ENCODE measurements at places on chromosomes 7 and 10.

GRCh38 chr10:119115926-119116325 is 12.0 kb downstream of the DENND10 start:
- DNase-seq = no peak

DNA sequence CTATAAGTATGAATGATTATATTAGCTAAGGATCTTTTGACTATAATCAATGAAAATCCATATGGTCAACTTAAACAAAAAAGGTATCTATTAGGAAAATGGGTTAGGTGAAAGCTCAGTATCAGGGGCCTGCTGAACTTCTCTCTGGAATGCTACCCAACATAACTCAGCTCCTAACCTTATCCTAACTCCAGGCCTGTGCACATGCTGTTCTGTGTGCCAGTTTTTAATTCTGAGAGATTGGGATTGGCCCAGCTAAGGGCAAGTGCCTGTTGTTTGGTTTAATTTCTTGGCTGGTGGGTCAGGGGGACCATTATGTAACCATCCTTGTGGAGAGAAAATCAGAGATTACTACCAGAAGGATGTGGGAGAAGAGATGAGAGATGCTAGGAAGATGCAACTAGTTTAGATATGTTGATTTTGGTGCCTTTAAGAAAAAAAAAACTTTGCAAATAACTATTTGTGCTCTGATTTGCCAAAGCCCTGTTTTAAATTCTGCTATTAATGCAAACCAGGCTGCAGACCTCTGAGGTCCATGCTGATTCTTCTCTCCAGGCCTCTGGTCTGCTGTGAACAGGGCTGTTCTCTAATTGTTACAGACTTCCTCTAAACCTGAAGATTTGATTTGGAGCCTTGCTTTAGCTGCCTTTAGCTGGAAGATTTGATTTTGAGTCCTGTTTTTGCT is 23.9 kb upstream of the HDAC9 start:
- no peak for DNase-seq

GRCh38 chr7:953547-954327 is 743 bp downstream of the ADAP1 start:
- no peak for DNase-seq

- no peak for DNase-seq
These were observed 7.8 kb downstream of the NPS start for GRCh38 chr10:127556916-127557315.

All from NCI-H1436 (cell line).